Activated naive CD8-positive, alpha-beta T cell treated with anti-CD3 and anti-CD28 coated beads, Interleukin-2, amount 10 ng/mL, durations not matched to agents 7 days and 5 days (primary cell): ENCODE measurements at places on chromosomes 12 and 14. TPM values are rescaled to one million over a fixed set of nuclear protein-coding genes. Genes with fewer than 3 reads are reported as not detected.

The LRIG3 gene
- total RNA-seq, result not detected

GRCh38 chr14:96079066-96079465 lies 39.9 kb downstream of the C14orf132 start:
- H3K36me3 ChIP-seq, result no peaks in the 10 kb centered on the region
- H3K4me3 ChIP-seq, result no peak overlapping the region
- no peak for DNase-seq
- H3K27me3 ChIP-seq, result peaks cover 22% of the 10 kb centered on the region
- no peaks in the 10 kb centered on the region for H3K4me1 ChIP-seq

- no peak overlapping the region for H3K4me3 ChIP-seq
- no peaks in the 10 kb centered on the region for H3K27me3 ChIP-seq
- H3K27ac ChIP-seq, result no peak overlapping the region
Measured at GRCh38 chr14:54104601-54105145, 148.0 kb upstream of the BMP4 start.

DNA sequence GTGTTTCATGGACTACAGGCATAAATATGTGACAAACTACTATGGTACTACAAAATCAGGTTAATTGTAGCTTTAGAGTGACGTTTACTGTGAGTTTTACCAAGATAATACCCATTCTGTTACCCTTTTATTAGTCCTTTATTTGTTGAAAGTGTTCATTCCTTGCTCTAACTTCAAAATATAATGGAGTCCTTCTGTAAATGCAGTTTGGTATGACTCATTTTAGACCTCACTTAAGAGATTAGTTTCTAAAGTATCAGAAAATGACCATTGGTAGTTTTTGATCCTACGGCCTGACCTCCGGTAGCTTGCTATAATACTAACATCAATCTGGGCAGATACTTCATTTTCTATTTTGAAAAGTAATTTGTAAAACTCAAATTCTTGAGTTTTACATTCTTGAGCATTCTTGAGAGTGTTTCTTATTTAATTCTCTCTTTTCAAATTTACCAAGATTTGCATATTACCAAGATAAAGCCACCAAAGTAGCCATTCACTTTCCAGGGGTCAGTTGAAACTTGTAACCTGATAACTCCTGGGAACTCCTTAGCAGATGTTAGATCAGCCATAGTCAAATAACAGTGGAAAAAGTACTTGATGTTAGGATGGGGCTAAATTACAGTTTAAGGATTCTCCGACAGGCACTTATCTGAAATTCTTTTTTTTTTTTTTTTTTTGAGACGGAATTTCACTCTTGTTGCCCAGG lies 4.2 kb downstream of the HSPA2 start:
- no peak overlapping the region for H3K4me3 ChIP-seq
- H3K27ac ChIP-seq, result no peak overlapping the region
- H3K4me1 ChIP-seq, result peaks cover 24% of the 10 kb centered on the region

DNA sequence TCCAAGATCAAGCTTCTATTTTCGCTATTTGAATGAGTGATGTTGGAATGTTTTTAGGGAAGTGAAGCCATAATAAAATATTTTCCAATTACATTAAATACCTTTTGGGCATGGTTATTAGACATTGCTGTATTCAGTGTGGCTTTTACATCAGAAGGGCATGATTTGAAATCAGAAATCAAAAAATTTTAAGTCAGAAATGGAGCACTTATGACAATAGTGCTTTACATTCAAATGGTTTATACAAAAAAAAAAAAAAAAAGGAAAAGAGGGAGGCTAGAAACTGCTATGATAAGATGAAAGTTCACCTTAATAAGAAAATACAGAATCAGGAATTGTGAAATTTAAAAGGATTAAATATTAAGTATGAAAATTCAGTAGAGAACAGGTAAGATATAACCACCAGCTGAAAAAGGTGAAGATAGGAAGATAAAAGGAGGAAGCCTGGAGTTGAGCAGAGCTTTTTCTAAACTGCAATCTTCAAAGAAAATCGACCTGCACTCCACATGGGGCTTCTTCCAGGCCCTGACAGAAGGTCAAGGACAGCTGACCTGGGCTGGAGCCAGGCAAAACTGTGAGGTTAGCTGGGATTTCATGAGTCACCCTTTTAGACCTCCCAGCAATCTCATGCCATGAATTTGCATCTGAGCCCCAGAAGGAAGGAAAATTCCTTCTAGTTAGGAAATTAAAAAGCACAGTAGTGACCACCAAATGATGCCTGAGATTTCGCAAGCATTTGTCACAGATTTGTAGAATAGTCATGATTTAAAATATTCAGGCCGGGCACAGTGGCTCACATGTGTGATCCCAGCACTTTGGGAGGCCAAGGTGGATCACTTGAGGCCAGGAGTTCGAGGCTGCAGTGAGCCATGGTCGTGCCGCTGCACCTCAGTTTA lies 23.4 kb upstream of the BMP4 start:
- H3K4me3 ChIP-seq, result no peak overlapping the region
- no peak overlapping the region for H3K27ac ChIP-seq
- H3K36me3 ChIP-seq, result no peaks in the 10 kb centered on the region
- no peaks in the 10 kb centered on the region for H3K4me1 ChIP-seq

DNA sequence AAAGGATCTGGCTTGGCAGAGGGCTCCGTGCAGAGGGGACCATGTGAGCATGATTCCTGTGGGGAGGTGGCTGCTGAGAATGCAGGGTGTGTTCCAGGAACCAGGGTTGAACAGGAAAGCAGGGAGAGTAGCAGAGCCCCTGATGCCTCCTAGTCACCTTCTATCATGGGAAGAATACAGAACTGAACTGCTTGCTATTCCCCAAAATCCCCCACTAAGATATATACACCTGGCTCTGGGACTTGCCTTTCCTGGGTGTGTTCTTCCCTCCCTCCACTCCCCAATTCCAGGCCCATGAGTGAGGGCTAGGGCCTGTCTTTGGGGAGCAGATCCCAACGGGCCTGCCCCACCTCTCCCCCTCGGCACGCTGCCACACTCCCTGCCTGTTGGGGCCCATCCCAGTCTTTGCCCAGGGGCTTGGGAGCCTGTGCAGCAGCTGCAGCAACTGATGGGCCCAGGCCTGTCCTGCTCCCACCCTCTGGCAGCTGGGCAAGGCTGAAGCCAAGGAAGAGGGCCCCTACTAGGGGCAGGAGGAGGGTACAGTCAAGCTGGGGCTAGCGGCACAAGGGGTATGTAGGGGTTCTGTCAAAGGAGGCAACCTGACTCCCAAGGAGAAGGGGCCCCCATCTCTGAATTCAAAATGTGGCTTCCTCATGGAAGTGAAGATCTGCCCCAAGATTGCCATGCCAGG lies 3.2 kb downstream of the AJUBA start:
- H3K4me3 ChIP-seq, result no peak overlapping the region
- DNase-seq, result no peak
- H3K27ac ChIP-seq, result no peak overlapping the region
- peaks cover 7% of the 10 kb centered on the region for H3K4me1 ChIP-seq
- peaks cover 23% of the 10 kb centered on the region for H3K27me3 ChIP-seq

GRCh38 chr14:76104802-76105355 lies 46.8 kb upstream of the GPATCH2L start:
- no peak for DNase-seq
- peaks cover 8% of the 10 kb centered on the region for H3K27me3 ChIP-seq
- no peaks in the 10 kb centered on the region for H3K36me3 ChIP-seq
- H3K4me1 ChIP-seq, result no peaks in the 10 kb centered on the region
